ENCODE measurements at places on chromosomes 6 and 20. TPM values are rescaled to one million over a fixed set of nuclear protein-coding genes. Genes with fewer than 3 reads are reported as not detected.

DNA sequence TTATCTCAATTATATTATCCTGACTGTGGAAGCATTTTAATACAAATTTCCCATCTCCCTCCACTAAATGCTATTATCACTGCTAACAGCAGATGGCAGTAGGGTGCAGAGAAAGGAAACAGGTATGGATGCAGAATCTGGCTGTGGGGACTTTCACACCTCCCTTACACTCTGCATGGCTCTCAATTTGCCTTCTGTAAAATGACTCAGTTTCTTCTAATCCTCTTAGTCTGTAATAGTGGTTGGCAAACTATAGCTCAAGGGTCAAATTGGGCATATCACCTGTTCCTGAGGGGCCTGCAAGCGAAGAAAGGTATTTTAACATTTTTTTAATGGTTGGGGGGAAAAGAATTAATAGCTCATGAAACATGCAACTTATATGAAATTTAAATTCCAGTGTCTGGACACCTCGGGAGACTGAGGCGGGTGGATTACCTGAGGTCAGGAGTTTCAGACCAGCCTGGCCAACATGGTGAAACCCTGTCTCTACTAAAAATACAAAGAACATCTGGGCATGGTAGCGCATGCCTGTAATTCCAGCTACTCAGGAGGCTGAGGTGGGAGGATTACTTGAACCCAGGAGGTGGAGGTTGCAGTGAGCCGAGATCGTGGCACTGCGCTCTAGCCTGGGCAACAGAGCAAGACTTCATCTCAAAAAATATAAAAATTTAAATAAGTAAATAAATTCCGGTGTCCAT, 83.5 kb downstream of the ZMYND8 start:
- H3K4me1 ChIP-seq: peaks cover 17% of the 10 kb centered on the region
- H3K36me3 ChIP-seq: peaks cover 4% of the 10 kb centered on the region
- no peak overlapping the region for H3K4me3 ChIP-seq
- H3K27me3 ChIP-seq: no peaks in the 10 kb centered on the region
- H3K27ac ChIP-seq: no peak overlapping the region

DNA sequence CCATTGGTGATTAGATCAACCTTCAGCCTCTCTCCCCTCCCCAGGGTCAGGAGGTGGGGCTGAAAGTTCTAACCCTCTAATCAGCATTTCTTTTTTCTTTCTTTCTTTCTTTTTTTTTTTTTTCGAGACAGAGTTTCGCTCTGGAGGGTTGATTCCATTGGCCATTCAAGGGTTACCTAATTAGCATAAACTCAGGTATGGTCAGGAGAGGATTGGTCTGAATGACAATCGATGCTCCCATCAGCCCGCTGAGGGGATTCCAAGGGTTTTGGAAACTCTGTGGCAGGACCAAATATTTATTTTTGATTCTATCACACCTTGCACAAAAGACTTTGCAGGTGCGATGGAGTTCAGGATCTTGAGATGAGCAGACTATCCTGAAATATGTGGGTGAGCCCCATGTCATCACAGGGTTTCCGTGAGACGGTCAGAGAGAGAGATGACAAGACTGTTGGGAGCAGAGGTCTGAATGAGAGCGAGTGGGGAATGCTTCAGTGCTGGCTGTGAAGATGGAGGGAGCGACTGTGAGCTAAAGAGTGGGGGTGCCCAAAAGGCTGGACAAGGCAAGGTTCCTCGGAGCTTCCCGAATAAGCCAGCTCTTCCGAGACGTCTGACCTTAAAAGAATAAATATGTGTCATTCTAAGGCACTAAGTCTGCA, 107.1 kb downstream of the BMP7 start:
- DNase-seq: no peak
- no peaks in the 10 kb centered on the region for H3K36me3 ChIP-seq
- H3K27me3 ChIP-seq: no peaks in the 10 kb centered on the region
- no peaks in the 10 kb centered on the region for H3K4me1 ChIP-seq

ABCF1 gene
- total RNA-seq: 35.5 TPM

GRCh38 chr6:157898169-157898568, 75.1 kb downstream of the SNX9 start:
- no peak overlapping the region for H3K4me3 ChIP-seq
- DNase-seq: no peak
- H3K36me3 ChIP-seq: peaks cover 8% of the 10 kb centered on the region
- H3K27ac ChIP-seq: no peak overlapping the region
- H3K4me1 ChIP-seq: no peaks in the 10 kb centered on the region
- no peaks in the 10 kb centered on the region for H3K27me3 ChIP-seq

DNA sequence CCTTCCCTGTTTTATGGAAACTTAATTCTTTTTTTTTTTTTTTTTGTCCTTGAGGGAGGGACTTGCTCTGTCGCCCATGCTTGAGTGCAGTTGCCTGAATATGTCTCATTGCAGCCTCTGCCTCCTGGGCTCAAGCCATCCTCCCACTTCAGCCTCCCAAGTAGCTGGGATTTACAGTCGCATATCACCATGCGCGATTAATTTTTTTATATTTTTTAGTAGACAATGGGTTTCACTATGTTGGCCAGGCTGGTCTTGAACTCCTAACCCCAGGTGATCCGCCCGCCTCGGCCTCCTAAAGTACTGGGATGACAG, 654 bp downstream of the TMEM14C start:
- peak overlapping the region; percentile 83 for H3K27ac ChIP-seq
- peak overlapping the region; percentile 82 for H3K4me3 ChIP-seq
- H3K36me3 ChIP-seq: peaks cover 2% of the 10 kb centered on the region
- H3K4me1 ChIP-seq: no peaks in the 10 kb centered on the region
- no peaks in the 10 kb centered on the region for H3K27me3 ChIP-seq
- DNase-seq: no peak

- H3K36me3 ChIP-seq: peaks cover 46% of the 10 kb centered on the region
- H3K4me1 ChIP-seq: no peaks in the 10 kb centered on the region
- no peaks in the 10 kb centered on the region for H3K27me3 ChIP-seq
- peak overlapping the region; percentile 31 for H3K27ac ChIP-seq
- H3K4me3 ChIP-seq: no peak overlapping the region
Observed at GRCh38 chr6:31639449-31639861, 13.0 kb downstream of the BAG6 start.

All from fibroblast of lung (primary cell).